NCI-H526 (cell line): ENCODE measurements at places on chromosomes 2 and 18.

GRCh38 chr18:77039196-77040130, 93.1 kb downstream of the MBP start:
- no peak for DNase-seq

DNA sequence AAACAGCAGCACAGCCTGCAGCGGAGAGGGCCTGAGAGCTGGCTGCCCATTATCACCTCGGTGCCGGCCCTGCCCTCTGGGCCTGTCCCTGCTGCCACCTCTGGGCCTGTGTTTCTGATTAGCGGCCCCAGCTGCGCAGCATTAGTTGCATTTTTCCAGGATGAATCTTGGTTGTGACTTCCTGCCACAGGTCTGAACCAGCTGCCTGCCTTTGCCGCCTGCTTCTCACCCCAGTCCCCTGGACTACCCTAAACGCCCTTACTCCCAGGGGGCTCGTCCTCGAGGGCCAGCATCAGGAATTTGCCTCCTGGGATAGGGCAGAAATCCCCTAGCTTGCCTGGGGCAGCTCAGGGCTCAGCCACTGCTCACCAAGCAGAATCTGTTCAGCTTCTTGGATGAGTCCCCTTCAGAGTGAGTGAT, 342.8 kb downstream of the DYSF start:
- no peak for DNase-seq

- no peak for DNase-seq
Measured at GRCh38 chr2:207403950-207404349, 125.8 kb upstream of the CREB1 start.

DNA sequence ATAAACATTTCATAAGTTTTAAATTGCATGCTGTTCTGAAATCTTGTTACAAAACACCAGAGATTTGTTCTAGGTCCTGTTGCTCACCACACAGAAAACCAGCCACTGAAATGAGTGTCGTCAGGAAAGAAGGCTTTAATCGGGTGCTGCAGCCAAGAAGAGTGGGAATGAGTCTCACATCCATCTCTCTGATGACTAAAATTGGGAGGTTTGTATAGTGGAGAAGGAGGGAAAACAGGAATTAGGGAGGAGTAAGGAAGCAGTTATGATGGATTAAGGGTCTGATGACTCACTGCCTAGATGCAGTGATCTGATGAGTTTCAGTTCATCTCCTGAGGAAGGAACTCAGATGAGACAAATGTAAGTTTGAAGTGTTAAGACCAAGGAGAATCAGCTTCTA, 42.1 kb upstream of the GPR39 start:
- DNase-seq, result no peak

DNA sequence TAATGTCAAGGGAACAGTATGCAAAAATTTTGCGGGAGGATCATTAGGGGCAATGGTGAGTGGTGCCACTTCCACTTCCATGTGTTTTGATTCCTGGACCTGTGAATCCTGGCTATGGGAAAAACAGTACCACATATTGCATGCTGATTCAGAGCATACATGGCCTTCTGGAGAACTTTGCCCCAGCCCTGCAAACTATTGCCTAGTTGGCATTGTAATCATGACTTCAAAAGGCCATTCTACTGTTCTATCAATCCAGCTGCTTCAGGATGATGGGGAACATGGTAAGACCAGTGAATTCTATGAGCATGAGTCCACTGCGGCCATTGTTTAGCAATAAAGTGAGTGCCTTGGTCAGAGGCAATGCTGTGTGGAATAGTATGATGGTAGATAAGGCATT, 75.3 kb upstream of the ZC3H15 start:
- no peak for DNase-seq

GRCh38 chr18:46555724-46556123, 101.3 kb downstream of the LOXHD1 start:
- no peak for DNase-seq

DNA sequence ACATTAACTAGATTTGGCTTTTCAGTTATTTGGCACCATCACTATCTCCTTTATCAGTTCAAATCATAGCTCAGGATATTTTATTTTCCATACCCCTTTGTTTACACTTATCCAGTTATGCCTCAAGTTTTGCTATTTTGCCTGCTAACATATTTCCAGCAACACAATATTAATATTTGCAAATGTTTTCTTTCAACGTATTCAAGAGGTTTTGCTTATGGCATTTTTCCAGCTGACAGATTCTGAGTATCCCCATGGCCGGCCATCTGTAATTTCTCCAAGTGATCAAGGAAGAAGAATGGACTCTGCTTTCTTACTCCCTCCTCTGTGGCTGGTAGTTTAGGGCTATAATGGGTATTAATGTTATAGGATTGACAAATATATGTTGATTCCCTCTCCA, 49.4 kb downstream of the RND3 start:
- DNase-seq, result no peak

GRCh38 chr2:62578803-62579640, 73.0 kb upstream of the TMEM17 start:
- no peak for DNase-seq

GRCh38 chr2:57864926-57865325, 181.7 kb upstream of the VRK2 start:
- no peak for DNase-seq

DNA sequence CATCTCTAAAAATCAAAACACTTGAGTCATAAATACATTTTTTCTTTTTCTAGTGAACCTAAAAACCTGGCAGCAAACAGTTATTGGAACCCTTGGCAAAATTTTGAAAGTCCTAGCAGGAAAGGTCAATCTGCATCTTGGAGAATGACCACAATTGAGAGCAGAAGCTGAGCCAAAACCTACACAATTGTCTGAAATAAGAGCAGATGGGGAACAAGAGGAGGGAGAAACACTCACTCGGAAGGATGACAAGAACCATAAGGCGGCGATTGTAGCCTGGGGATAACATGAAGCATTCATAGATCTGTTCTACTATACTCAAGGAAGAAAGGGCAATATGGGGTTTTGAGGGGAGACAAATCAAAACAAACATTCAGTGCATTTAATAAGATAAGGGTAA, 117.0 kb downstream of the CHN1 start:
- DNase-seq, result no peak
